Stimulated activated CD4-positive, alpha-beta T cell treated with anti-CD3 and anti-CD28 coated beads, Interleukin-2, amount 100 ng/mL, for 48 hours (primary cell): ENCODE measurements at places on chromosomes 7 and 10.

DNA sequence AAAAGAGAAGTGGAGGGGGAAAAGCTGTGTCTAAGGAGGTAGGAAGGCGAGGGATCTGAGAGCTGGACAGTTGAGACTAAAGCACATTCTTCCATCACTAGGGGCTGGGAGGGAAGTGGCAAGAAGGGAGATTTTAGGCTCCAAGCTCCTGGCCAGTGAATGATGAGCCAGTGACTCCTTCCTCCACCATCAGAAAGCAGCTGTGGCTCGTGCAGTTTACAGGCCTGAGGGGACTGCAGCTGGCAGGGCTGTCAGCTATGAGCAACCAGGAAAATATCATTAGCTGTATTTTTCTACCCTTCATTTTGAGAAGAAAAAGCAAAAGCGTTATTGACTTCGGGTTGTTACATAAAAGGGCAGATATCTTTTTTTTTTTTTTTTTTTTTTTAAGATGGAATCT, 60.7 kb downstream of the GPAM start:
- DNase-seq: no peak

DNA sequence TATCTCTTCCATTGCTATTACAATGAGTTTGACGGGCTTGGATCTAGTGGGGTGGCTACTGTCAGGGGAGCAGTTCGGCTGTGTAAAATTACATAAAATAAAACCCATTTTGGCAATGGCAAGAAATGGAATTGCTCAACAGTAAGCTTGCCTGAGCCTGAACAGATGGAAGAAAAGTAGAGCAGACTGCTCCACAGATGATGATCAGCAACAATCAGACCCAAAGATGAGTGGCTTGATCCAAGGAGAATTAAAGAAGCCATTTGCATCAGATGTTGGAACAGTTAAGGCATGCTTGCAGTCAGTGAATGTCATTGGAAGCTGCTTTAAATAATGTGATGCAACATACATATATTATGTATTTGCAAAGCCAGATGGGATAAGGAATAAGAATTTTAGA, 256.6 kb upstream of the SMIM30 start:
- no peak for DNase-seq

DNA sequence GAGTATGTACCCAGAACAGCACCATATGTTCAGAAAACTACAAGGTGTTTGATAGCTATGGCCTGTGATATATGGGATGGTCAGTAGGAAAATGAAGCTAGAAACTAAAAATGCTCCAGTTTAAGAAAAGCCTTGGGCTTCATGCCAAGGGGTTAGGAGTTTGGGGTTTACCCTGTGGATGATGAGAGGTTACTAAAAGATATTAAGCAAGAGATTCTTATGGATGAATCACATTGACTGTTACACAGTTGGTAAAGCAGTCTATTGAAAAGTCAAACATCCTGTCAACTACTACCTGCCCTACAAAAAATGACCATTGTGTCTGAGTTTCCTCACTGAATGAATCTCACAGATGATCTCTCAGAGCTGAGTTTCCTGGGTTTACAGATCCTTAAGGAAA, 166.2 kb upstream of the INHBA start:
- DNase-seq: no peak

DNA sequence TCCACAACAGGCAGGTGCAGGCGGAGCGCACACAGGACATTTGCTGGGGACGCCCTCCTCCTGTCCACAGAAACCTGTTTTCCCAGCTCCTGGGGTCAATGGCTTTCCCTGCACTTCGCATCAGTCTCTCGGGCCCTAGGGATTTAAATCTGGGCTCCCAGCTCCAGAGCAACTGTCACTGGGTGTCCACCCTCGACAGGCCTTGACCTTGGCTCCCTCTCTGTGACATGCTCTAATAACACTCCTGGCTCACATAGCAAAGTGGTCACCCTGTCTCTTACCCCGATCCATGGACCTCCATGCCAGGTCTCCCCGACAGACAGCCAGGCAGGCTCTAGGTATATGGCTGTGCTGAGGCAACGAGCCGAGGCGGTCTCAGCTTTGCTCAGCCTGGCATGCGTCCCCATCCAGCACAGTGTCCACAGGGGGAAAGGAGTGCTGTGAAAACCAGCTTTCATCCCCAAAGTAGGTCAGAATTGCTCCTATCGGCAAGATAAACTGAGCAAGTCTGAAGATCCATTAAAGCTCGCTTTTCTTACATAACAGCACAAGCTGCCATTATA, 195.6 kb downstream of the TNS3 start:
- no peak for DNase-seq

DNA sequence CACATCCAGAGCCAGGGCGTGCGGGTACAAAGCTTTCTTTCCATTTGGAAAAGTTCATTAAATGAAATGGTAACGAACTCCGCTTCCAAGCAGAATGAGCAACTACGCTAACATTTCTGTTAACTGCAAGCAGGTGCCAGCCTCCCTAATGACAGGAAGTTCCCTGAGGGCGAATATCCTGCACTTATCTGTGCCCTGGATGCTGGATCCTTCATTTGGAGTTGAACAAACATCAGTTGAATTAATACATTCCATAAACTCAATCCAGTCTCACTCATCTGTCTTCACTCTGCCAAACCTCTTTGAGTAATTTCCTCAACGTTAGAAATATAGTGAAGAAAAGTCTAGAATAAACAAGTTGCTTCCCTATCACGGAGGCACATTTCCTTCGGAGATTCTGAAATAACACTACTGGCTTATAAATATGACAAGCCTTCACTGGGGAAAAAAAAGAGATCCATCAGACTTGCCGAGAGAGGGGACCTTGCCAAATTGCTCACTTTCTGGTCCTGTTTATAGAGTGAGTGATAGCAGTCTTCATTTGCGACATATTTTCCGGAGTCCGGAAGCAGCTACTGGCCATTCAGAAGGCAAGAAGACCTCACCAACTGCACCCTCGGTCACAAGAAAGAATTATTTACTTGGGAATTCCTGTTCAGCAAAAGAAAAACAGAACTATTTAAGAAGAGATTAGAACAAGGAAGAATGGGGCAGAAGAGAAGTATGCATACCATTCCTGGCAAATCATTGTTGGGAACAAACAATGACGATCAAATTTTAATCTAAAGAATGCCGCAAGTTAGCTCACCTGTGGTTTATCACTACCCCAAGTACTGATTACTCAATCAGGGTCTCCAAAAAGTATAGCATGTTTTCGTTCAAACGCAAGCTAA, 196.4 kb downstream of the FAM107B start:
- no peak for DNase-seq
